Activated CD8-positive, alpha-beta T cell treated with anti-CD3 and anti-CD28 coated beads for 36 hours (primary cell): ENCODE measurements at places on chromosomes 7 and 10.

DNA sequence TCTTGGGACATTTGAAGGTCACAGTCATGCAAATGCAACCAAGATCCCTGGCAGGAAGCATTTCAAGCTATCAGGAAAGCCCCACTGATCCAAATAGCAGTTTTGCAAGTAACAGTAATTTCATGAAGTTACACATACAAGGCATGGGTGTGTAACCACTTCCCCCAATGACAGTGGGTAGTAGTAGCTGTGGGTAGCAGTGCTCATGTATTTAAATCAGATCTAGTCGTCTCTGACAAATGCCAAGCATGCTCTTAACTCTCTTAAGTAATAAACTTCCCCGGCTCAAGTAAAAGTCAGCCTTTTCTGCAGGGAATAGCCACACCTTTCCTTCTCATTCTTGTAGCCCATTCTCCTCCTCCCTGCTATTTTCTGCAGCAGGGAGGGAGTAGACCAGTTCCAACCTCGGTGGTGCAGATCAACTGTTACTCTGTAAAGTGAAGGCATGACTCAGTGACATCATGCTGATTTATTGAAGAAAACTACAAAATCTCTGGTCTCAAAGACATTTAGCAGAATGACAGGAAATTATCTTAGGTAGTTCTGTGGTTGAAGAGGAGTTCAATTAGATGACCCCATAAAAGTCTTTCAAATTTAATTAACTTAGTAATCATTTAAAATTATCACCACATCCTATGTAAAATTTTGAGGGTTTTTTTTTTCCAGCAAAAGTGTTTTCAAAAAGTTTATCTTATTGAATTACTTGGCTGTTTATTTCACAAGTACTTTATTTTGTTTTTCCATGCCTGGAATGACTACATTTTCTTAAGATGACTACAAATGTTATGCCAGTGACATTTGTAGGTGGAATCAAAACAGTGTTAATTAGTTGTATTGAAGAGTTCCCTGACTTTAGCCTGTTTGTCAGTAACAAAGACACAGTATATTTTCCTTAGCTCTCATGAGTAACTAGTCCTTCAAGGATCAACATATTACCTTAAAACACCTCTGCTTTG is 568.3 kb downstream of the INHBA start:
- no peak for DNase-seq

DNA sequence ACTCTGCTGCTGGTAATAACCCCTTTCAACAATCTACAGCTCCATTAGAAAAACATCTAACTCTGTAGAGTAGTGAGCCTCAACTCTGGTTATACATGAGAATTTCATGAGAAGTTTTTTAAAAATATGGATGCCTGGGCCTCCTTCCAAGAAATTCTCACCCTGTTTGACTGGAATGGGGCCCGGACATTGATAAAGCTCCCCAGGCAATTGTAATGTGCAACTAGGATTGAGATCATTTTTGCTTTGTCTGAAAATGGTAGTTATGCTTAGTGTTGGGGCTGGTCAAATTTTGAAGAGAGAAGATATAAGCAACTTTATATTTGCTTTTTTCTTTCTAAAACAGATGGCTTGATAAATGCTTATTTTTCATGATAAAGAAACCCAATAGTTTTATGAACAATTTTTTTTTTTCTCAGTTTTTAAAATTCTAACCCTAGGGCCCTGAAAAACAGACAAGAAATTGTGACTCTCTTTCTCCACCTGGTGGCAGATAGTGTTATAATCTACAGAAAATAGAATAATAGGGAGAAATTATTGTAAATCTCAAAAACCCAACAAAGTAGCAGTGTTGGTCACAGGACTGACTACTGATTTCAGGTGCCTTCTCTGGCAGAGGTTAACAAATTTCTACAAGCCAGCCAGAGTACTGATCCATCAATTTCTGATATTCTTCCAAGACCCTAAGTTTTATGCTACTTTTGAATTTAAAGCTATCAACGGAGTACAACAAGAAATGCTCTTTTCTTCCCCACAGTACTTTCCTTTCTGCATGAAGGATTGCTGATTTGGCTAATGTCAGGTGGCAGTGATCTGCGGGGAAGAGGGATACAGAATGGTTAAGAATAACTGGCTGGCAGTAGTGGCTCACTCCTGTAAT is 174.8 kb downstream of the DKK1 start:
- DNase-seq, result no peak

DNA sequence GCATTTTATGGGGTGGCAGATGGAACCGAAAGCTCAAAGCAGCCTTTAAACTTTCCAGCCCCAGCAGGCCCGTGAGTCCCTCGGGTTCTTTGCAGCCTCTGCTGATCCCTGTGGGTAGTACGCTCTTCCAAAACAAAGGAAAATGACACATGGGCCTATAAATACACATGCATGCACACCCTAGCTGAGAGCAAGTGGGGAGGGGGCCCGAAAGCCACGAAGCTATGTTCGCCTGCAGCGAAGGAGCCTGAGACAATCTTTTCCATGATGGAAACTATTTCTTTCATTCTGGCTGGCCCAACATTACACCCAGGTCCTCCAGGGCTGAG is 32.2 kb downstream of the CALML5 start:
- DNase-seq, result no peak

DNA sequence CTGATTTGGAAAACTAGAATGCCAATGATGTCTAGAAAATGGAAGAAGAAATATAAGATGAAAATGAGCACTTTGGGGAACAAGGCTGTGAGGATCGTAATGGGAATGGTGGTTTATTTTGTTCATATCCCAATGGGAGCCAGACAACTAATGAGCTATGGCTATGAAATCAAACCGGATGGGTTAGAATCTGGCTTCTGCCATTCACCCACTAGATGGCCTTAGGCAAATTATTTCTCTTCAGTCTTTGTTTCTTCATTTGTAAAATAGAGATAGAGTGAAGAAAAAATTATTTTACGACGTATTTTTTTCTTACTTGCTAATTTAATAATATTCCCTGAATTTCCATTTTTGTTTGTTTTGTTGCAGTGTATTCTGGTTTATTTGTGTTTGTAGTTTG is 572.1 kb upstream of the IGFBP3 start:
- no peak for DNase-seq

GRCh38 chr10:52915391-52915790 is 142.8 kb upstream of the MBL2 start:
- DNase-seq, result no peak

GRCh38 chr10:12769323-12770044 is 232.0 kb downstream of the CCDC3 start:
- DNase-seq, result no peak
